Dorsolateral prefrontal cortex (tissue), 122 donors: ENCODE measurements at places on chromosomes 2 and 18.
A peak's percentile ranks its signal among the peaks of the same experiment; 100 is the strongest.

GRCh38 chr2:144333143-144333555 lies 186.8 kb downstream of the ZEB2 start:
- DNase-seq: no peak

DNA sequence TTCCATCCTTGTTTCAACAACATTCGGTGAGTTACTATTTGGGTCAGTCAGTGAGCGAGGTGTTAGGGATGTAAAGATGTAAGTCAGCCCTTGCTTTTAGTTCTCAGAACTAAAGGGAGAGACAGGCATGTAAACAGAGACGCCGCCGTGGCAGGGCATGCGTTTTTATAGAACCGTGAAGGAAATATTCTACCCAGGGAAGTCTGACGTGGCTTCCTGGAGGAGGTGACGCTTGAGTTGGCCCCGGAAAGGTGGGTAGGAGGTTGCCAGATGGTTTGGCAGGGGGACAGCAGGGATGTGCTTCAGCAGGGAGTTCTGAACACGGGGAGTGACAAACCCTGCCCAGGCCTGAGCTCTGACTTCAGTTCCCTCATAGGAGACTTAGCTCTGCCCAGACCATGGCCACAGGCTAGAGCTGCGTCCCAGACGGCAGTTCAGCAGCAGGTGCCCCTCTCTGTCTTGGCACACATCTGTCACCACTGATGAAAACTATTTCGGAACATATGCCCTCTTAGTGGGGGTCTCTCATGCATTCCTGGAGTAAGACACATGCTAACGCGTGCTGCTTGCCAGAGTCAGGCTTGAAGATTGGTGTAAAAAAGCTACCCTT lies 23.4 kb upstream of the RPL31 start:
- DNase-seq: peak; percentile 83

DNA sequence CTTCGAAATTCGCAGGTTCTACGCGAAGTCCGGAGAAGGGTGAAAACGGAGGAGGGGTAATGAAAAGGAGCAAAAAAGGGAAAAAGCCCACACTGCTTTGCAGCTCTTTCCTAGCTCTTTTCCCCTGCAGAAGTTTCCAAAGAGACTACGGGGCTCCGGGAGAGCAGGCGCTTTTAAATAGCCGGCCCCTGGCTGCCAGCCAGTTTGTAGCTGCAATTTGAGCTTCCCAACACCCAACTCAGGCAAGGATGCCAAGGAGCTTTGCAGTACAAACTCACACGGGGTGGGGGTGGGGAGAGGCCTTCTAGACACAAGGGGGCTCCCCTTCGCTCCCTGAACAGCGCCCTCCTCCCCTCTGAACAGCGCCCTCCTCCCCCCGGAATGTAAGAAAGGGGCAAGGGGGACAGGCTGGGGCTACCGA lies at the start of gene IGFBP5:
Gene IGFBP5, minus strand, starts transcription at position 149 of the 421 bp plus-strand sequence. CDS start 774 bp downstream, outside the sequence.
- DNase-seq: peak; percentile 65

GRCh38 chr2:67627456-67628207 lies 230.5 kb downstream of the ETAA1 start:
- no peak for DNase-seq

- DNase-seq: no peak
These were observed 450.1 kb downstream of the METTL4 start for GRCh38 chr18:2121224-2121623.

- no peak for DNase-seq
These were observed 95.6 kb downstream of the SH3BP4 start for GRCh38 chr2:235047171-235048160.

GRCh38 chr2:152132306-152132705 lies 33.5 kb upstream of the CACNB4 start:
- DNase-seq: no peak

- no peak for DNase-seq
These were observed 9.5 kb downstream of the ARHGEF4 start for GRCh38 chr2:130846233-130846632.

- DNase-seq: peak; percentile 59
These were observed 63.9 kb downstream of the ARHGAP15 start for GRCh38 chr2:143193121-143193520.

DNA sequence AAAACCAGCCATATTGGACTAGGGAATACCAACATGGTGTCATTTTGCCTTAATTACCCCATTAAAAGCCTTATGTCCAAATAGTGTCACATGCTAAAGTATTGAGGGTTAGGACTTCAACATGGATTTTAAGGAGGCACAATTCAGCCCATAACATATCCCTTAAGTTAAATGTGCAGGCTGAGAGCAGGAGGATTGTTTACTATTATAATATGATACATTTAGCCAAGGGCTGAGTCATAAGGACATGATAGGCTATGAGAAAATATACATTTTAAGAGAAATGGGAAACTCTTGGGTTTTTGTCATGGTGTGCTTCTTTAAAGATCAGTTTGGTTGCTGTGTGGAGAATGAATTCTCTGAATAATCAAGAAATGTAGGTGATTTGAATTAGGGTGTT lies 136.8 kb downstream of the RDH14 start:
- DNase-seq: no peak

- no peak for DNase-seq
These were observed 56.4 kb downstream of the ZNF385B start for GRCh38 chr2:179805001-179805400.

DNA sequence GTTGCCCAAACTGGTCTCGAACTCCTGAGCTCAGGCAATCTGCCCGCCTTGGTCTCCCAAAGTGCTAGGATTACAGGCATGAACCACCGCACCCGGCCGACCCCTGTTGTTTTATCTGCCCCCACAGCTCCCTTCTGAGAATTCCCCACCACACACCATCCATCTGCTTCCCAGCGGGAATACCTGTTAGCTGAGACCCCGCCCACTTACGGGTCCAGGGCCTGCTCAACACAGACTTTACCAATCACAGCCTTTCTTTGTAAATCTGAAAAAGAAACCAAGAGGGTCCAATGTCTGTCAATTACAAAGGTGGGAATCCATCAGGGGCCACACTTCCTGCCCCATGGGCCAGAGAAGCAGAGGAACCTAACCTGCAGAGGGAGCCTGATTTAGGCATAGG lies 14.2 kb upstream of the CABLES1 start:
- no peak for DNase-seq

DNA sequence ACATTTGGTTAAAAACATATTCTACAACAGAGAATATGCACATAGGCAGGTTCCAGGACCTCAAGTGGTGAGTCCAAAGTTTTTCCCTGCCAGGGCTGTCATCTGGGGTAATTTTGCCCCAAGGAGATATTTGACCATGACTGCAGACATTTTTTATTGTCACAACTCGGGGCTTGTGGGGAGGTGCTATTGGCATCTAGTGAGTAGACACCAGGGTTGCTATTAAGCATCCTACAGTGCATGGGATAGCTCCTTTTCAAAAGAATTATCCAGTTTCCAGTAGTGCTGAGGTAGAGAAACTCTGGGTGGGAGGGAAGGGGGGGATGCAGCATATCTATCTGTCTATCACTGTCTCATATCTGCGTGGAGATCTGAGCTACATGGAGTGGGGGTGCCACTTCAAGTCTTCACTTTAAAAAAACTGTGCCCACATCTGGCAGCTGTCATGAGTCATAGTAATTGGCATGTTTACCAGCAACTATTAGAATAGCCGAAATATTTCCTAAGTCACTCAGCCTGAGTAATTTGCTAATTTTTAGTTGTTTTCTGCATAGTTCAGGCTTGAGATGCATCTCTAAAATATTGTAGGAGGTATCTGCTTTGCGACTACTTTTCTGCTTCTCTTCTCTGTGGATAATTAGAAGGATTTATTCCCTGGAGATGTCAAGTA lies 254.0 kb upstream of the RBMS1 start:
- no peak for DNase-seq

- DNase-seq: no peak
These were observed 174.6 kb downstream of the HAUS1 start for GRCh38 chr18:46278481-46279465.

DNA sequence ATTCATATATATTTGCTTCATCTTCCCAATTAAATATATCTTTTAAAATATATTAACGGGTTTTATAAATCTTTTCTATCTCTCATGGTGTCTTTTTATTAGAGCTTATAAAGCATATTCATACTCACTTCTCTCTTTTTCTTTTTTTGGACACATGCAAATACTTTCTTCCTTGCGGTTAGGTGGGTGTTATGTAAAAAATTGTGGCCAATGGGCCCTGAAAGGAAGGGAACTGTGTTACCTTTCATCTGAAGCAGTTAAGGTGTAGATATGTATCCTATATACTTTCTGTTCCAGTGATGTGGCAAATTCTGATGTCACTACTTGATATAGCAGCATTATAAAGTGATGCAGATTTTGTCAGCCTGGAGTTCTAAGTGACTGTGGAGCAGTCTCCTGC lies 714.5 kb downstream of the PLCL1 start:
- no peak for DNase-seq

DNA sequence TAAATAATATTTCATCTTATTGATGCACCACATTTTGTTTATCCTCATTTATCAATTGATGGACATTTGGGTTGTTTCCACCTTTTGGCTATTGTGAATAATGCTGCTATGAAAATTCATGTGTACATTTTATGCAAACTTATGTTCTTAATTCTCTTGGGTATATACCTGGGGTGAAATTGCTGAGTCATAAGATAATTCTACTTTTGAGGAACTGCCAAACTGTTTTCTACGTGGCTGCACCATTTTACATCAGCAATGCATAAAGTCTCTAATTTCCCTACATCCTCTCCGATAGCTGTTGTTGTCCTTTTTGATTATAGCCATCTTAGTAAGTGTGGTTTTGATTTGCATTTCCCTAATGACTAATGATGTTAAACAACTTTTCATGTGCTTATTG lies 116.5 kb upstream of the DLX2 start:
- DNase-seq: no peak
